ENCODE measurements at places on chromosomes 3 and 15.

GRCh38 chr3:69938931-69939330, 60.6 kb upstream of the SAMMSON start:
- DNase-seq = no peak

DNA sequence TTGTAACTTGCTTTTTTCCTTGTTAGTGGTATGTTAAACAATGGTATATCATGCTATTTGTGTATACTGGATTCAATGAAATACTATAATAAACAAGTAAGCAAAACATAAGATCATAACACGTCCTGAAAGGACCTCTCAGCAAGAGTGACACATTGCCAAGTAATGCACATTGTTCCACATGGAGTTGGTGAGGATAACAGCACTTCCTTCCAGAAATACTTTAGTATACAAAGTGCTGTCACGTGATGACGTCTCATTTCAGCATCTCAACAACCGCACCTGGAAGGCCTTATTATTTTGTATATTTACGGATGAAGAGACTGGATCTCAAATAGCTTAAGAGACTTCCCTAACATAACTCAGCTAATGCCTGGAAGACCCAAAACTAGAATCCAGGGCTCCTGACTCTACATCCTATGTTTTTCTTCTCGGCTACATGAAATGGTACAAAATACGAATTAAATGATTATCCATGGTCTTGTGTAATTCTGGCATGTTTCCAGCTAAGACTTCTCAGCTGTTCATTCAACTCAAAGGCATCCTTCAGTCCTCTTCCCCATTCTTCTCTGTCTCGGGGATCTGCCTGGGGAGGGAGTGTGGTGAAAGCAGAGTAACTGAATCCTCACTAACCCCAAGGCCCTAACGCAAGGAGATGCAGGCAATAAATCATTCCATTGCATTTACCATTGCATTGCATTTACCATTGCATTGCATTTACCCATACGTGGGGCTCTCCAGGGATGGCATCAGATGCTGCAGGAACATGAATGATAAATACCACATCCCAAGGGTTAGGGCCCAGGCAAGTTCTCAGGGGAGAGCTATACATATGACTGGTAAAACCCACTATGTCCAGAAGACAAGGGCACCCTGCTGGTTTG, 79.2 kb downstream of the LIPC start:
- DNase-seq = no peak

- DNase-seq = no peak
These were observed 69.7 kb upstream of the SETMAR start for GRCh38 chr3:4233488-4233887.

DNA sequence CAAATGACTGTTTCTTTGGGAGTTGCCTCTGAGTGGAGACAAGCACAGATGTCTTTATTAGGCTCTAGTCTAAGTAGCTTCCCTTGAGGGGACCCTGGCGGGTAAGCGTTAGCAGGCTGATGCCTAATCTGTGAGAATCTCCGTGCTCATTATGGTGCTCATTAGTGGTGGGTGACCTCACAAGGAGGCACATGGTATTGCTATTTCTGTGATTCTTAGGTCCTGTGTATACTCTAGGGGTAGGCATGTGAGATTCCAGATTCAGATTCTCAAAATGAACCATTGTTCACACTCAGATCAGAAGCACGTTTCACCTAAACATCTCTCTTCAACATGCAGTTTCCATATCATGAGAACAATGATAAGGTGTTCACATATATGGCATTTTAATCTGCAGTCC, 809.7 kb downstream of the NR2F2 start:
- DNase-seq = no peak
